Colonic mucosa (tissue), 4 donors: ENCODE measurements at places on chromosomes 6 and 20. TPM values are rescaled to one million over a fixed set of nuclear protein-coding genes. Genes with fewer than 3 reads are reported as not detected.

Gene CTAGE9
- not detected for total RNA-seq

Gene PPP1R14C
- total RNA-seq = 23.7 TPM

Gene TNFRSF21
- total RNA-seq = 74.0 TPM

Gene TGM3
- total RNA-seq = 0.27 TPM

Gene CHD6
- total RNA-seq = 27.2 TPM

Gene OPN5
- not detected for total RNA-seq

GRCh38 chr20:45183084-45183483 is 8.4 kb downstream of the PI3 start:
- DNase-seq = no peak

GRCh38 chr20:62296724-62297448 is 5.9 kb upstream of the ADRM1 start:
- no peak for DNase-seq

DNA sequence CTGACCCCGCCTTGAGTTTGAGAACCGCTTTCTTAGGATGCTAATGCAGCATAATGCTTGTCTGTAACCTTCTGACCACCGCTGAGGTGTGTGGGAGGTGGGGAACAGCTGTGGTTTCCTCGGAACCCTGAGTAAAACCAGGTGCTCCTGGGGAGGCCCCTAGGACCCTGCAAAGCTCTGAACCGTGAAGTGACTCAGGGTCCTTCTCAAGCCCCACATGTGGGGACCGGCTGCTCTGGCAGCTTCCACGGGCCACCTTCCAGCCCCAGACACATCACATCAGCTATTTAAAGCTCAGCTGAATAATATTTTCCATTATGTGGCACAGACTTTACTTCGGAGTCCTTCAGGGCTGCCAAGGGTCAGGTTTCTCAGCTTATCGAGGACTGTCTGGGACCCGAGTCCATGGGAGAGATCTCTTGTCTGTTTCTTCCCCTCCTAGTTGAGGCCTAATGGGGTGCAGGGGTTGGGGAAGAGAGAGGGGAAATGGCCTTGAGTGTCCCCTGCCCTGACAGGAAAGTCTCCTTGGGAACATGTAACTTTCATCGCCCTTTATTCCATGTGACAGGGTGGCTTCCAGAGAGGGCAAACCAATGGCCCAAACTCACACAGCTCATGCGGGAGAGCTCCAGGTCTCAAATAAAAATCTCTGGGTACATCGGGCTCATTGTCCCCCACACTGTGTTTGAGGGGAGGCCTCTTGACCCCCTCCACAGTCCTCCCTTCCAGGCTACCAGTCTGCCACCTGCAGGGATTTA is 186.1 kb upstream of the SLC24A3 start:
- no peak for DNase-seq

DNA sequence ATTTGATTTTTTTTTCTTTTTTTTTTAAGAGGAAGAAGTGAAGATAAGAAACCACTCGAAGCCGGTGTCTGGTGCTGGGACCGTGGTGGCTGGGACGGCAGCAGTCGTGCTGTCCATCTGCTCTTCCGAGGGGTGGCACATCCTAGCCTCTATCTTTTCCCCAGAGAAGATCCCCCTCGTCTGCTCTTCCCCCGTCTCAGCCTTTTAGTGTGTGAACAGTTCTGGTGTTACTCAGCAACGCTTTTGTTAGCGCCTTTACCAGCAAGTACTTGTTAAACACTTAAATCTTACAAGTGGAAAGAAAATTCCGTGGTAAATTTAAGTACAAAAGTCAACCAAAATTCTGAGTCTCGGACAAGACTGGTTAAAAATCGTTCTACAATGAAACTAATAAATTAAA is 90.1 kb downstream of the RSPH3 start:
- DNase-seq = no peak

- no peak for DNase-seq
Observed at GRCh38 chr20:34037121-34037520, 43.4 kb downstream of the RALY start.

DNA sequence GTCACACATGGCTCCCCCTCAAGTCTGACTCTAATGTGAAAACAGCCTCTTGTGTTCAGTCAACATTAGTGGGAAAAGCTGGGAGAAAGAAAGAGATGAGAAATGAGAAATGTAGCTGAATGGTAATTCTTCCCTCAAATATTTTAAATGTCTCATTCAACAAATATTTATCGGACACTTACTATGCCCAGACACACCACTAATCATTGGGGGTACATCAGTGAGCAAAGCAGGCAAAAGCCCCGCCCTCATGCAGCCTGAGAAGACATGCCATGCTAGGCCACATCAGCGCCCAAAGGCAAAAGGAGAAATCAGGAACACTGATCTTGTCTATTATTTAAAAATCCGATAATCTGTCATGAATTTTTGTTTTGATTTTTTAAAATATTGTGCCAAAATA is 89.9 kb upstream of the ASF1A start:
- DNase-seq = no peak
